ENCODE measurements at places on chromosomes 1 and 21.

DNA sequence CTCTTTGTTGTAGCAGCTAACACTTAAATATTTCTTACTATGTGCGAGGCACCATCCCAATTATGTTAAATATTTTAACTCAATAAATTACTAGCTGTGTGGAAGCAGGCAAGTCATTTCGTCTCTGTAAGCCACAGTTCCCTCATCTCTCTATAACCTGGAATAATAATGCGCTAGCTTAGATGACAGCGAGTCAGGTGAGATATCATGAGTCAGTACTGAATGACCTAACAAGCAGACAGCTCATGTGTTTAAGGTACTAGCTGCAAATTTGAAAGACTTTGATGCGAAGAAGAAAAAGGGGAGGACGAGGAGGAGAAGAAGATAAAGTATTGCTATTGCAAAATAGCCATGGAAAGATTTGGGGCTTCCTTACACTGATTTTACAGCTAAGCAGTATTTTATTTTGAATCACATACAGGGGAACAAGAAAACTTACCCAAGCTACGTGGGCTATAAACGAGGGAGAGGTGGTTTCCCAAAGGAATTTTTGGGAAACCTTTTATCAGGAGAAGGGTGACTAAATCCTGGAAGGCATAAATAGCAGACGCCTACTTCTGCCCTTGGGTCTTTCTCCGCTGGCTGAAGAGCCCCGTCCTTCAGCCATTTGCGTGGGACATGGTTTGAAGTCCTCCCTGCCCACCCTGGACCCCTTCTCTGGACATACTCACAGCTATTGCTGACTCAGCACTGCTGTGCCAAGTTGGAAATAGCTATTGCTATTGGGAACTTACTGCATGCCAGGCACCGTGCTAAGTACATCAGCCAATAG lies 8.9 kb downstream of the CITED4 start:
- no peaks in the 10 kb centered on the region for H3K36me3 ChIP-seq
- no peak overlapping the region for H3K27ac ChIP-seq
- H3K4me1 ChIP-seq, result no peaks in the 10 kb centered on the region
- H3K4me3 ChIP-seq, result no peak overlapping the region

- H3K4me3 ChIP-seq, result no peak overlapping the region
- no peaks in the 10 kb centered on the region for H3K4me1 ChIP-seq
- no peak overlapping the region for H3K27ac ChIP-seq
- H3K36me3 ChIP-seq, result no peaks in the 10 kb centered on the region
These were observed 1227.3 kb downstream of the PLA2G4A start for GRCh38 chr1:188056011-188056410.

DNA sequence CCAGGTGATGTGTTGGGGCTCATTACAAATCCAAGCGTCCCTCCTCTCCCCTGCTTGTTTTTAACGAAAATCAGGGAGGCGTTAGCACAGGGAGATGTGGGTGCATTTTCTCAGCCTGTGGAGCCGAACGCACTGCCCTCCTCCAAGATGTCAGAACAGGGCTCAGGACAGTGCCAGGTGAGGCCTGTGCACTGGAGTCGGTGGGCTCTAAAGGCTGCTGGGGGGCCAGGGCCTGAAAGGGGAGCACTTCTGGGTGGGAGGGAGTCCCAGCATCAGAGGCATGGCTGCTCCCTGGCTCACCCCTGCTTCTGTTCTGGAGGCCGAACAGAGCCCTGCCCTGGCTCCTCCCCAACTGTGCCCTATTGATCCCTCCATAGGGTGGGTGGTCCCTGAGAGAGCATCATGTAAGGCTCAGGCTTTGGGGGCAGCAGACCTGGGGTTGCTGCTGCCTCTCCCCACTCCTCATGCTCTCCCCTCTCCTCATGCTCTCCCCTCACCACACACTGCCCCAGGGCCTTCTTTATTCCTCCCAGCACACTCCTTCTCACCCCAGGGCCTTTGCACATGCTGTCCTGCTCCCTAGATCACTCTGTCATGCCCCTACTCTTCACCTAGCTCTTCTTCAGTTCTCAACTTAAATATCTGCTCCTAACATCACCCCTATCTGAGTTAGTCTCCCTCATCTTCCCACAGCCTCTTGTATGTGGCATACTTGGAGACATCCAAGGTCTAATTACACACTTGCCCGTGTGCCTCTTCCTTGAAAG lies 725.2 kb downstream of the PTPRU start:
- no peaks in the 10 kb centered on the region for H3K36me3 ChIP-seq
- H3K27me3 ChIP-seq, result peaks cover 11% of the 10 kb centered on the region
- no peak for DNase-seq
- H3K27ac ChIP-seq, result no peak overlapping the region
- H3K4me1 ChIP-seq, result no peaks in the 10 kb centered on the region

- H3K27ac ChIP-seq, result peak overlapping the region; percentile 15
- no peaks in the 10 kb centered on the region for H3K36me3 ChIP-seq
- DNase-seq, result peak; percentile 47
- H3K4me3 ChIP-seq, result no peak overlapping the region
- H3K4me1 ChIP-seq, result peaks cover 28% of the 10 kb centered on the region
- no peaks in the 10 kb centered on the region for H3K27me3 ChIP-seq
These were observed 38.3 kb downstream of the YY1AP1 start for GRCh38 chr1:155650231-155650757.

DNA sequence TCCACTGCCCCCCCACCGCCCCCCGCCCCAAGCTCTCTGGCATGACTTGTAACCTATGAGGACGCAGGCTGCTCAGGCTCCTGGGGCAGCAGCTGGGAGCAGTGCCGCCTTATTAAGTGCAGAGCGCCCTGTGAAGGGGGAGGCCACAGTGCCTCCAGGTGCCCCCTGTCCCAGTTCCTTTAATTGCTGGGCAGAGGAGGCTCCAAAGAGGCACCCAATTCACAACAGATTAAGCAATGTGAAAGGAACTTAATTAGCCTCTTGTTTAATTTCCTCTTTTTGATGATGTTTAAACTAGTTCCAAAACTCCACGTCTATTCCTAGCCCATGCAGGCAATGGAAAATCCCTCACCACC lies 3.0 kb downstream of the RXFP4 start:
- peaks cover 29% of the 10 kb centered on the region for H3K36me3 ChIP-seq
- H3K4me1 ChIP-seq, result peaks cover 20% of the 10 kb centered on the region
- DNase-seq, result no peak
- peak overlapping the region; percentile 50 for H3K27ac ChIP-seq
- H3K4me3 ChIP-seq, result no peak overlapping the region
- H3K27me3 ChIP-seq, result no peaks in the 10 kb centered on the region

GRCh38 chr1:91805311-91805801 lies 80.6 kb downstream of the TGFBR3 start:
- peak overlapping the region; percentile 2 for H3K27ac ChIP-seq
- no peaks in the 10 kb centered on the region for H3K36me3 ChIP-seq
- no peak for DNase-seq
- no peaks in the 10 kb centered on the region for H3K27me3 ChIP-seq

GRCh38 chr1:112448904-112449629 lies 53.1 kb downstream of the CTTNBP2NL start:
- DNase-seq, result no peak
- H3K36me3 ChIP-seq, result peaks cover 7% of the 10 kb centered on the region
- no peak overlapping the region for H3K27ac ChIP-seq

GRCh38 chr1:97533358-97533757 lies 387.5 kb downstream of the DPYD start:
- no peaks in the 10 kb centered on the region for H3K36me3 ChIP-seq
- no peaks in the 10 kb centered on the region for H3K4me1 ChIP-seq
- no peak overlapping the region for H3K27ac ChIP-seq
- no peak for DNase-seq

GRCh38 chr21:15729674-15730483 lies at the start of gene USP25:
TSS of gene USP25 (plus strand) at chr21:15729982. CDS start at chr21:15730394, 412 bp downstream.
- no peaks in the 10 kb centered on the region for H3K36me3 ChIP-seq
- peaks cover 14% of the 10 kb centered on the region for H3K4me1 ChIP-seq
- H3K27me3 ChIP-seq, result no peaks in the 10 kb centered on the region
- peak within 1 kb of the TSS; percentile 79 for H3K4me3 ChIP-seq
- H3K27ac ChIP-seq, result peak within 1 kb of the TSS; percentile 79
- DNase-seq, result peak; percentile 86

DNA sequence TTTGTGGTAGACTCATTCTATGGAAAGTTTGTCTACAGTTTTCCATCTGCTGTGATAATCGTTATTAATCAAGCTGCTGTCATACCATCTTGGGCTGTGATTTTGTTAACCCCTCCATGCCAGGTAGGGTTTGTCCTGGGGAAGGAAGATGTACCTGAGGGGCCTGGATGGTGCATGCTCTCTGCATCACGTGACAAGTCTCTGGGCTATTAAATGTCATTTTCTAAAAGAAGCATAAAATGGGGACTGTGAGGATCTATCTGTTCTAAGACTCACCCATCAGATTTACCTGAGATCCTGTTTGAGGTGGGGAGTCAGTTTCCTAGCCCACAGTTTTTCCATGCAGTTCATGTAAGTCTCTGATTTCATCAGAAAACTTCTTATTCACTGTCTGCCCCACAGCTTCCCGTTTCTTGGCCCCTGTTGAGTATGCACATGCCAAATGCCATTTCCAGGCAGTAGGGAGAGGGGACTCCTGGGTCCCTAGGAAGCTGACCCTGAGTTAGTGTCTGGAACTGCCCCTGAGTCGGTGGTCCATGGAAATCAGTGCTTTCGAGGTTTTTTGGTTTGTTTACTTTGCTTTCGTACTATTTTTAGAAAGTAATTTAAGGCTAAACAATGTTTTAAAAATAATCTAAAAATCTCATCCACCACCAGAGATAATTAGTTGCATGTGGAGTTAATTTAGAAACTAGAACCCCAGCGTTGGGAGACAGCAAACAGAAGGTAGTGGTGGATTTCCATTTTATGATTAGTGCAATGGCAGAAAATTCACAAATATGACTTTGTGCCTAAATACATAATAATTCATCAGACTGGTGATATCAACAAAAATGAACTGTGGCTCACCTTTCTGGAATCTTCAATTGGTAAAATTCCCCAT lies 46.7 kb downstream of the ZBTB18 start:
- no peak for DNase-seq
- H3K4me3 ChIP-seq, result no peak overlapping the region
- H3K36me3 ChIP-seq, result no peaks in the 10 kb centered on the region
- peaks cover 9% of the 10 kb centered on the region for H3K4me1 ChIP-seq

DNA sequence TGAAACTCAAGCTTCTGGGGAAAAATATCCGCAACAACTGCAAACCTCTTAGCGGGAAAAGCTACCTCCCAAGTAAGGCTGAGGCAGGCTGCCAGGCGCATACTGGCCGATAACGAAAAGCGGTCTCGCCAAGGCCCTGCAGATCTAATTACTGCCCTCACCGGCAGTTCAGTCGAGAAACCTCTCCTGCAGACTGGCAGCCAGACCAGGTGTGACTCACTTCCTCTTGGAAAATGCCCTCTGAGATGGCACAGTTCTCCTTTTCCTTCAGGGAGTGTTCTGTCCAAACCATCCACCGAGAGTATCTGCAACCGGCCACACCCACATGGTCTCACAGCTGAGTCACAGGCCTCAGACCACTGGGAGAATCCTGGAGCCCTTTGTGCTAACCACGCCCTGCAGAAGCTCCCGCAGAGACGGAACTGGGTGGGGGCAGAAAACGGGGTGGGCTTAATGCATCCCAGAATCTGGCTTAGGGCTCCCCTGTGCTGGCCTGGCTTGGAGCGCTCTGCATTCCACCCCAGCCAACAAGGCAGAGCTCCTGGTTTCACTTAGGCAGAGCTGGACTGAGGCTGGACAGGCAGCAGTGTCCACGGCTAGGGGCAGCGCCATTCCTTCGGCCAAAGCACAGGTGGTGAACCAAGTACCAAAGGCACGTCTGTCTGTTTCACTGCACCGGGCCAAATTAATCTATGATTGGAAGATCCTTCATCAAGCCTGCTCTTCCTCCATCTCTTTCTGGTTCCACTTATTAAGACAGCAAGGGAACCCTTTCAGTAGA lies 1.2 kb downstream of the S100A10 start:
- DNase-seq, result no peak
- H3K27me3 ChIP-seq, result peaks cover 7% of the 10 kb centered on the region
- no peak overlapping the region for H3K27ac ChIP-seq
- peak overlapping the region; percentile 65 for H3K4me3 ChIP-seq

- no peak for DNase-seq
- no peak overlapping the region for H3K4me3 ChIP-seq
- no peaks in the 10 kb centered on the region for H3K27me3 ChIP-seq
- no peaks in the 10 kb centered on the region for H3K36me3 ChIP-seq
These were observed 265.2 kb upstream of the ADGRL4 start for GRCh38 chr1:79271759-79272158.

DNA sequence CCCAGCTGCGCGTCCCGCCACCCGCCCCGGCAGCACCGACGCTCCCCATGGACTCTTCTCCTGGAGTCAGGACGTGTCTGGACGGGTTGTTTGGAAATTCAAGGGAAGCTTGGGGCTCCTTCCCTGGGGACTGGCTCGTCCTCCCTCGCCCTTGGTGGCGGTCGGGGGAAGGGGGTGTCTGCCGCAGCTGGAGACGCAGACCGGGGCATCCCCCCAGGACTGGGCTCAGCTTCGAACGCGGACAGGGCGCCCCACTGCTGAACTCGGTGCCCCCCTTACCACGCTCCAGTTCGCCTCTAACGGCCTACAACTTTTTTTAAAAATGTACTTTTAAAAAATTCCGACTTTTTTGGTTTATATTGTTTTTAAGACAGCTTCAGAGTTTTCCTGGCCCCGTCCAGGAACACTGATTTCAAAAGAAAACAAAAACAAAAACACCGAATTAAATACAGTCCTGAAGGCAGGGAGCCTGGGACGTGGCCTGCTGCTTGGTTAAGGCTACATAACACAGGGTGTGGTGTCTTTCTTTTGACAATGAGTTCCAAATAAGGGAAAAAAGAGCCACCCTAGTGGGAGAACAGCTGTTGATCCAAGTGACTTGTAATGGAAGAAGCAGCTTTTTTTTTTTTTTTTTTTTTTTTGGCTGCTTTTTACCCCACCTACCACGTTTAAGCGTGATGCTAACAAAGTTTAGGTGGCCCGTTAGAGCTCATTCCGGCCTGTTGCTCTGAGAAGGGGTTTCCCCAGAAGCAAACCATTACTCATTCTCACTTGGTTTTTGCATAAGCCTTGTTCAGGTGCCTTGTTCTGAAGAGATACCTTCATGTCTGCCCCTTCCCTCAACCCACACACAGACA lies 862 bp upstream of the DIPK1A start:
- no peaks in the 10 kb centered on the region for H3K36me3 ChIP-seq
- DNase-seq, result peak; percentile 90
- H3K4me3 ChIP-seq, result peak overlapping the region; percentile 88
- peak overlapping the region; percentile 81 for H3K27ac ChIP-seq
- no peaks in the 10 kb centered on the region for H3K27me3 ChIP-seq

- H3K4me3 ChIP-seq, result no peak overlapping the region
- no peaks in the 10 kb centered on the region for H3K36me3 ChIP-seq
- no peak overlapping the region for H3K27ac ChIP-seq
- H3K4me1 ChIP-seq, result no peaks in the 10 kb centered on the region
These were observed 688.4 kb downstream of the USP25 start for GRCh38 chr21:16418226-16418625.

GRCh38 chr1:113415310-113416070 lies 25.2 kb downstream of the MAGI3 start:
- H3K27ac ChIP-seq, result no peak overlapping the region
- H3K4me3 ChIP-seq, result no peak overlapping the region
- H3K36me3 ChIP-seq, result no peaks in the 10 kb centered on the region

DNA sequence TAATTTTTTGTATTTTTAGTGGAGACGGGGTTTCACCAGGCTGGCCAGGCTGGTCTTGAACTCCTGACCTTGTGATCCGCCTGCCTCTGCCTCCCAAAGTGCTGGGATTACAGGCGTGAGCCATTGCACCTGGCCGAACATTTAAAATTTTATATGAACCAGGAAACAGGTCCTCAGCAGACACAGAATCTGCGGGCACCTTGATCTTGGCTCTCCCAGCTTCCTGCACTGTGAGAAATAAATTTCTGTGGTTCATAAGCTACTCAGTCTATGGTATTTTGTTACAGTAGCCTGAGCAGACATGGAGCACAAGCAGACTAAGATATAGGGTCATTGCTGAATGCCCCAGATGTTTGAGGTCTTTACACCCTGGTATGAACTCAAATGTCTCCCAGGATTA lies 23.6 kb upstream of the CTH start:
- no peaks in the 10 kb centered on the region for H3K36me3 ChIP-seq
- no peaks in the 10 kb centered on the region for H3K27me3 ChIP-seq
- no peak overlapping the region for H3K4me3 ChIP-seq
- no peaks in the 10 kb centered on the region for H3K4me1 ChIP-seq
- no peak for DNase-seq
